ENCODE measurements at places on chromosomes 11 and 22. TPM values are rescaled to one million over a fixed set of nuclear protein-coding genes. Genes with fewer than 3 reads are reported as not detected.

Gene PLAAT2
- total RNA-seq: not detected

Gene TUBA8
- 0.75 TPM for total RNA-seq

Gene ZNF280A
- total RNA-seq: not detected

Gene PARVA
- total RNA-seq: 24.9 TPM

Gene GAL3ST1
- total RNA-seq: not detected

All from smooth muscle cell of the coronary artery (primary cell).